Amniotic stem cell (primary cell): ENCODE measurements at places on chromosomes 13 and 19.

DNA sequence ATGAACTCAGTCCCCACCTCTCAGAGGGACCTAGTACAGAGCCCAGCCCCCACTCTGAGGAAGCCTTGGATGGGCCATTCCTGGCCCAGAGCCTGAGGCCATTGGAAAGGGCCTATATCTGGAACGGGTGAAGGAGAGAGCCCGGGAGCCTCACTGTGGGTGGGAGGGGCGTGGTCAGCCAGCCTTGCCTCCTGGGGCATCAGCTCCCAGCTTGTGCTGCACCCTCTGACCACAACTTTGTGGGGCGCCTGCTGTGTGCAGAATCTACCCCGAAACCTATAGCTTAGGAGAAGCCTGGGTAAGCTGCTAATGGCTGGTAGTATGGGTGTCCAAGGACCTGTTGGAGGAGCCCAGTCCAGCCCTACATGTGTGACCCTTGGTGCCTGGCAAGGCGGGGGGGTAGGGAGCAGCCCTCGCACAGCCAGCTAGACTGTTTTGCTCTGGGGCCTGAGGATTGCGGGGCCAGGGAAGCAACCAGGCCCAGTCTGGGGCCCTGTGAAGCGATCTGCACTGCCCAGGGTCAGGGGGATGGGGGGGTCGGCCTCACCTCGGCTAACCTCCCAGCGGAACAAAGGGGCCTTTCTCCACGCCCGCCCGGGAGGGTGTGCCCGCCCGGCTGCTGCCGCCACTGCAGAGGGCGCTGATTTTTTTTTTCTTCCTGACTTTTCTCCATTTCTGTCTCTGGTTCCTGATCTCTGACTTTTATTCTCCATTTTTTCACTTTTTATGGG is 42.3 kb downstream of the LYL1 start:
- DNase-seq, result no peak

GRCh38 chr19:6808494-6808893 is 36.0 kb downstream of the VAV1 start:
- DNase-seq, result no peak

DNA sequence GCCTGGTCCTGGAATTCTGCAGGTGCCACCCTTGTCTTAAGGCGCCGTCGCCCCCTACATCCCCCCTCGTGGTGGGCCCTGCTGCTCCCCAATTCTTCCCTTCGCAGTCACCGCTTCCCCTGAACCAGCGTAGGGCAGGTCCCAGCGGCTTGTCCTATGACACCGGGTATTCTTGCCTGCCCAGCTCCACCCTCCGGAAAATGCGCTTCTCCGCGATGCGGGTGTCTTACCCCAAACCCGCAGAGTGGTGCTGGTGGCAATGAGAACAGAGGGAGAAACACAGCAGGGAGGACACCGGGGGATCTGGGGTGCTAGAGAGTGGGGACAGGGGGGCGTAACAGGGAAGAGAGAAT is 9.0 kb downstream of the ZNF808 start:
- DNase-seq, result no peak

DNA sequence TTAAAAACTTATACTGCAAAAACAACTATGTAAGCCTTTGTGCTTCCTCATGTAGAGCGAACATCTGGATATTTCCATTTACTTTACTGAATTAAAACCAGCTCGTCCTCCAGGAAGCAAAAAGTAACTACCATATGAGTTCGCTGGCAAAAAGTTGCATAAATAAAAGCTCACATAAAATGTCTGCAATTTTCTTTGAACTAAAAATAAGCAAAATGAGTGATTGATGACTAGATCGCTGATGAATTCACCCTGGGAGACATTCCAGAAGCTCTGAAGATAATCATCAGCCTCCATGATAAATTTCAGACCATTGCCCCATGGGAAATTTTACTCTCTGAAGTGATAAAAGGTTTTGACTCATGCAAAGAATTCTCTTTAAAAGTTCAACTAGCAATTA is 67.3 kb upstream of the SACS start:
- DNase-seq, result peak; percentile 47

DNA sequence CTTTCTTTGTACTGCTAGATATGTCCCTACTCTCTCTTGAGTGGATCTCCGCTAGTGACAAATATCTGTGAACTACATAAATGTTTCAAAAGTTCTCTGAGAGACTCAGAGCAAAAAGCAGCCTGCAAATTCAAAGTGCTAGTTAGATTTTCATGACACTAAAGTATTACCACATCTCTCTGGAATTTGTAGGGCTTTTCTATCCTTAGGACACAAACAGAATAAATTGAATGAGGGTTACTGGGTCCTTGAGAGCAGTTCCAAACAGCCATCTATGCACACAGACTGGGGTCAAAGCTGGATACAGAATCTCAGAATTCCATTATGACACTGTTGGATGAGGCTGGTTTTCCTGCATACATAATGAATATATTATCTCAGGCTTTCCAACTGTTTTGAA is 953.2 kb downstream of the DIAPH3 start:
- DNase-seq, result no peak

GRCh38 chr19:4206818-4207484 is 22.4 kb upstream of the EBI3 start:
- no peak for DNase-seq

GRCh38 chr13:91174886-91175501 is 172.5 kb upstream of the MIR17HG start:
- no peak for DNase-seq

DNA sequence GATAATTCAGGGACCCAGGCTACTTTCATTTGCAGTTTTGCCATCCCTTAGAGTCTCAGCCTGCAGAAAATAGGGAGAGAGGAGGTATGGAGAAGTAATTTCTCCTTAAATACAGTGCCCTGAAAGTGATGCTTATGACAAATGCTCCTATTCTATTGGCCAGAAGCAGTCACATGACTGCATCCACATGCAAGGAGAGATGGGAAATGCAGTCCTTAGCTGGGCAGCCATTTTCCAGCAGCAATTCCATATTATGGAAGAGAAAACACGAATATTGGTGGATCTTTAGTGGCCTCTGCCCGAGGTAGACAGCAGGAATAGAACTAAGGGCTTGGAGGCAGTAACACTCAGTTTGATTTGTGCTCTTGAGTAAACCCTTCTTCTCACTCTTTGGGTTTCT is 39.4 kb downstream of the VAV1 start:
- DNase-seq, result peak; percentile 9

DNA sequence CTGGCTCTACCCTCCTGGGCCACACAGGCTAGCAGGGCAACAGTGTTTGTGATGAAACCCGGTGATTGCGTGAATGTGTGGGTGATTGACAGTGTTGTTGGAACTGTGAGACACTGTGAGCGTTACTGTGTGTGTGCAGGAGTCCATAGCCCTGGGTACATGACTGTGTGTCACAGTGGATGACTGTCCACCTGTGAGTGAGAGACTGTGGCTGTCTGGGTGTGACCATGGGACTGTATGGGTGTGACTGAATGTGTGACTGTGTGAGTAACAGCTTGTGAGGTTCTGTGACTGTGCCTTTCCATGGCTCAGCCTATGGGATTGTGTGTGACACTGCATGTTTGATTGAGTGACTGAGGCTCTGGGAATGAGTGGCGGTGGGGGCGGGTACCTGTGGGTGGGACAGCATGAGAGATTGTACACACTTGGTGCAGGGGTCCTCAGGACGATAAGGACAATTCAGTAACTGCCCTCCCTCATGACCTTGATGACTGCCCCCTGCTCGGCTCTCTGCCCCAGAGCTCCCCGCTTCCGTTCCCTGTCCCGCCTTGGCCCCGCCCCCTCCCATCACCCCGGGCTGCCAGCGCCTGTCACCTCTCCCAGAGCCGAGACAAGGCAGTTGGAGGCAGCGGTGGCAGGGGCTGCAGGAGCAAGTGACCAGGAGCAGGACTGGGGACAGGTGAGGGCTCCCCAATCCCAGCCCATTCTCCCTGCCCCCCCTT is at the start of gene GIPR:
Gene GIPR (plus strand): TSS at position 602 of the 722 bp plus-strand sequence. CDS start 1,300 bp downstream, outside the sequence.
- DNase-seq, result no peak

DNA sequence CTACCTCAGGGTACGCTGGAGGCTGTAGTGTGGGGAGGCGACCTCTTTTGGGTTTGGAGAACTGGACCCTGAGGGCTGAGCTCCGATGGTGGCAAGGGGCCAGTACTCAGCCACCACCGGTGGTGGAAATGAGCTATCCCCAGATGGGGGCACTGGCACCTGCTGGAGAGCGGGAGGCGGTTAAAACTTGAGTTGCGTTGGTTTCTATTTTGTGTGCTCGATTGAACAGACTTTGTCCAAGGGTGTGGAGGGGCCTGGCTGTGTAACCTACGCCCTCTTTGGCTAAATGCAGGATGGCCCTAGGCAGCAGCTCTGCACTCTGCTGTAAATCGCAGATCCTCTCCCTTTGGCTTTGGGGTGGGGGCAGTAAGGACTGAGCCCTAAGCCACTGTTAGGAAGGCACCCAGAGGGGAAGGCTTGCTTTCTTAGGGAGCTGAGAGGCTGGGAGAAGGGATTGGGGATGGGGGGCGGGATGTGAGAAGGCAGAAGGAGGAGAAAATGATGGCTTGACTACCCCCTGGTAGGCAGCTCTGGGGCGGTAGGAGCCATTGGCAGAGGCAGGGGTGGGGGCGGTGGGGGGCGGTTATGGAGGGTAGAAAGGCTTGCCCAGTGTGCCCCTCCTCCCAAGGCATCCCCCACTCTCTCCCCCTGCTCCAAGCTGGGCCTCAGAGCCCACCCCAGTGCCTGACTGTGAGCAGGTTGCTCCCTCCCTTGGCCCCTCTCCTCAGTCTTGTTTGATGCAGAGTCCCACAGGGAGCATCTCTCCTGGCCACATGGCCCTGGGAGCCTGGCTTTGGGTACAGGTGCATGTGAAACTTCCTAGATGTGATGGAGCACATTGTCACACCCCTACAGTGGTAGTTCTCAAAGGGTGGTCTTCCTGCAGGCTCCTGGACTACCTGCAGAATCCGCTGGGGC is 5.0 kb downstream of the VSTM2B start:
- DNase-seq, result no peak

DNA sequence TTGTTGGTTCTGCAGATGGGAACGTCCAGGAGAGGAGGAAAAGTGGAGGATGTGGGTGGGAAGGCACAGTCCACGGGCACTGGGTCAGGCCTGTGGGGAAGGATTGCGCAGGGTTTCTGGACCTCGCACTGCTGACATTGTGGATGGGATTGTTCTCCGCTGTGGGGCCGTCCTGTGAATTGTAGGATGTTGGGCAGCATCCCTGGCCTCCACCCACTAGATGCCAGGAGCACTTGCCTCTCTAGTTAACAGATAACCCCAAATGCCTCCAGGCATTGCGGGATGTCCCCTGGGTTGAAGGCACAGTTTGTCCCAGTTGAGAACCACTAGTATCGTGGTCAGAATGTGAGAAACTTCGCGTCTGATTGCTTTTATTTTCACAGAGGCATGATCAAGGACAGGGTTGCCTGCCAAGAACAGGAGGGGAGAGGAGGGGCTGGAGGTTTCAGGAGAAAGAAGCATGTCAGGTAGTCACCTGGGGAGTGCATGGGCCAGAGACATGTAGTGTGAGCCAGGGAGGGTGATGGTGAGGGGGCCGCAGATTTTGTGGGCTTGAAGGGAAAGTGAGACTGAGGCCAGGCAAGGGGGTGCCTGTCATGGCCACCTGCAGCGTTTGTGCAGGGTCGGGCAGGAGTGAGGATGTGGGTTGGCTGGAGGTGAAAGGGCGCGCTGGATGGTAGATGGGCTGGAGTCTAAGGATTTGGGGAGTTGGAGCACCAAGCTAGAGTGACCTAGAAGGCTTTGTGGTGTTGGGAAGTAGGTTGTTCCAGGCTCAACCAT is 3.2 kb downstream of the ZNF628 start:
- no peak for DNase-seq

- DNase-seq, result no peak
Measured at GRCh38 chr19:30684613-30685012, 312.4 kb downstream of the ZNF536 start.

DNA sequence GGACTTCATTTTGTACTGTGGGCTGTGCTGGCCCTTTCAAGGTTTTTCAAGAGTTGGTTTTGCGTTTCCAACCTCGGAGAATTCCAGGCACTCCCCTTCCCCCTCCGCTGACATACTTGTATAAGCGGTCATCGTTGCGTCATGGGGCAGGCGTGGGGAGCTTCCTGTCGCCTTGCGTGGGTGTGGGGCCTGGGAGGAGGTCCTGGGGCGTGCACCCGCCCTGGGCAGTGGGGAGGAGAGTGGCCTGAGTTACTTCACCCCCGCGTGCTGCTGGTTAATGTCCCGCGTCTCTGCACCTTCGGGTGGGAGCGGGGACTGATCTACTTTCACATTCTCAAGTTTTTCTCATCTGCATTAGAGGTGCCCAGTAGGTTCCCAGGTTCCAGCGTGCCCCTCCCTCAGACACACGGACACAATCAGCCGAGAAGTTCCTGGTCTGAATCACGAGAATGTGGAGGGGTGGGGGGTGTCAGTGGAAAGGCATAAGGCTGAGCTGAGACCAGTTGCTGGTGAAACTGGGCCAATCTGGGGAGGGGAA is 4.1 kb downstream of the IER2 start:
- DNase-seq, result peak; percentile 86

- DNase-seq, result no peak
Measured at GRCh38 chr19:4077800-4078684, 11.3 kb upstream of the ZBTB7A start.

- no peak for DNase-seq
Measured at GRCh38 chr19:56312787-56313657, 1.6 kb downstream of the ZSCAN5A start.

- no peak for DNase-seq
Measured at GRCh38 chr13:44198826-44199225, 174.8 kb upstream of the SERP2 start.

DNA sequence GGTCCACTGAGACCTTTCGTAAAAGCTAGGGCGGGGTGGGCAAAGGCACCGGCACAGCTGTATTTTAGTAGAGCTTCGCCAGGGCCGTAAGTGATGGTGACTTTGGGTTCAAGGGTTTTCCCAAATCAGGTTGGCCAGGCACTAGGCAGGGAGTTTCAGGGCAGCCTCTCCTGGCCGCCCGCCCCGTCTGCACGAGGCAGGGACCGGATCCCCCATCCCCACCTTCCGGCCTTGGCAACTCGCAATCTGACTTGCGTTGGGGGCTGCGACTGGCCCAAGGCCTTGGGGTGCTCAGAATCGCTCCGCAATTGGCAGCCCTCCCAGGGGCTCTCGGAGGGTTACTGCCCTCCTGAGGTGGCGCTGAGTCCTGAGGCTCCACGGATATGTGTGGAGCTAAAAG is 4.1 kb upstream of the ZIC5 start:
- DNase-seq, result no peak

DNA sequence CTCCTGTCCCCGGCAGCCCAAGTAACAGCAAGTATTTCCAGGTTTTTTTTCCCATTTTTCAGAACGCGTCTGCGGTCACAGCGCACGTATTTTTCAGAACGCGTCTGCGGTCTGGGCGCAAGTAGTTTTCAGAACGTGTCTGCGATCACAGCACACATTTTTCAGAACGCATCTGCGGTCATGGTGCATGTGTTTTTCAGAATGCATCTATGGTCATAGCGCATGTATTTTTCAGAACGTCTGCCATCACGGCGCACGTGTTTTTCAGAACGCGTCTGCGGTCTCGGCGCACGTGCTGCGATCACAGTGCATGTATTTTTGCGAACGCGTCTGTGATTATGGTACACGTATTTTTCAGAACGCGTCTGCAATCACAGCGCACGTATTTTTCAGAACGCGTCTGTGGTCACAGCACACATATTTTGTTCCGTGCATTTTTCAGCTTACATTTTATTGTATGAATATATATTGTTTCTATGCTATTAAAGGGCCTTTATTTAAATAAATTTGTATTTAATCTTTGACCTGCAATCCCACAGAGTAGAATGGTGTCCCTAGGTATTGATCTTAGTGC is 19.7 kb downstream of the ATP4B start:
- no peak for DNase-seq
